Activated naive CD8-positive, alpha-beta T cell treated with anti-CD3 and anti-CD28 coated beads, Interleukin-2, amount 50 U/mL, for 24 hours (primary cell): ENCODE measurements at places on chromosomes 6 and 20.
A peak's percentile ranks its signal among the peaks of the same experiment; 100 is the strongest.

GRCh38 chr6:108518714-108519576 is 41.8 kb upstream of the FOXO3 start:
- no peak overlapping the region for H3K4me3 ChIP-seq
- H3K4me1 ChIP-seq, result no peaks in the 10 kb centered on the region
- DNase-seq, result no peak

DNA sequence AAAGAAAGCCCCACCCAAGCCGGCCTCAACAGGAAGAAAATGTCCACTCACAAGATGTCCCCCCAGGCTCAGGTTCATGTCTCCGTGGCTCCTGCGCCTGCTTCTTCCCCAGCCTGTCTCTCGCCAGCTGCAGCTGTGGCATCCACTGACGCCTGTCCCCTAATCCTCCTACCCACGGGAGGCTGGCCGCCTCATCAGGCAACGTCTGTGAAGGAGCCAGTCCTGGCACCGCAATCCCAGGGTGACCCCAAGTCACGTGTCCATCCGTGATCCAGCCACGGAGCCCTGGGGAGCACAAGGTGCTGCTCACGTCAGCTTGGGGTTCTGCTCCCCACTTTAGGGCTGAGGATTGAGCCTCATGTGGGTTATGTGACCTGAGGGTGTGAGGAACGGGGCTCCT is 640.3 kb downstream of the CDH26 start:
- DNase-seq, result no peak
- H3K4me3 ChIP-seq, result no peak overlapping the region
- H3K27me3 ChIP-seq, result no peaks in the 10 kb centered on the region
- no peaks in the 10 kb centered on the region for H3K36me3 ChIP-seq

DNA sequence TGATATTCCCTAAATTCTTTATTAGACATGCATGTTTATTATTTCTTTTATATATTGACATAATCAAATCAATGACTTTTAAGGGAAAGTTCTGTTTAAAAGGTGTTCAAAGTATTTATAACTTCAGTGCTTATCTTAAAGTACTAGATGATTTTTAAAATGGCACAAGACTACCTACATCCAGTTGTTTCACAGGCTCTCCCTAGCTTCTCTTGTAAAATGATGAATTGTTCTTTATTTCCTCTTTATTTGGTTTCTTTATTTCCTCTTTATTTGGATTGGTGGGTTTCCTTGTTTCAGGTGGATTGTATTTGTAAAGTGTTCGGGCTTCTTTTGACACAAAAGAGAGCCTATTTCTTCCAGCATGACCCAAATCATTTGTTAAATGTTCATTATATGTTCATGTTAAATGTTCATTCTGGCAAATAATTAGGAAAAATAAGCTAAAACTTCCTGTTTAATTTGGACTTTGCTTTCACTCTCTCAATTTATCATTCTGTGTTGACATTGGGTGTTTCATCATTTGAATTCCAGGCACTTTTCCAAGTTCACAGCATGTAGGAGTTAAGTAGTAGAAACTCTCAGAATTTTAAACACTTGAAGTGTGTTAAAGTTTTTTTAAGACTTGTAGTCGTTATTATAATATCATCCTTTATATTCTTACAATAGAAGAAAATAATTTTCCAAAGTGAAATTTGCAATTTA is 24.6 kb downstream of the MLIP start:
- H3K4me3 ChIP-seq, result no peak overlapping the region
- H3K27ac ChIP-seq, result no peak overlapping the region
- H3K4me1 ChIP-seq, result no peaks in the 10 kb centered on the region
- no peaks in the 10 kb centered on the region for H3K27me3 ChIP-seq

DNA sequence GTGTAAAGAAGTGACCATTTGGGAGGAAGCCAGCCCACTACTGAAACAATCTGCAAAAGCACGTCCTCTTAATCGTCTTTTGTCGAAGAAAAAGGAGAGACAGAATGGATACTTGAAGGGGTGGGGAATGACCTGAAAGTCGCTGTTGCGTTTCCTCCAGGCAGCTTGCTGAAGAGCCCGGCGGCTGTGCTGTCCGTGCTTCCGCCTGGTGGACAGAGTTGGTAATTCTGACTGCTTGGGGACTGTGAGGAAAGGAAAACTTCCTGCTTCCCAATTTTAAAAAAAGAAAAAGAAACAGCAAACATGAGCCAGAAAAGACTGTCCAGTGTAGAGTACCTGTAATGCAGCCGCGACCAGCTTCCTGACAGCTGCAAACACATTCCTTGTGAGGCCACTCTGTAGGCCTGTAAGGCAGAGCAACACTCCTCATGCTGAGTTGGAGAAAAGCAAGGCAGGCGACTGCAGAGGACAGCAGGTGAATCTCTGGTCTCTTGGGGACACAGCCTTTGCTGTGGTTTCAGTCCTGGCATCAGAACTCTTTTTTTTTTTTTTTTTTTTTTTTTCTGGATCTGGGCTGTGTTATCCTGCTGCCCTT is 251.1 kb upstream of the TBX18 start:
- no peaks in the 10 kb centered on the region for H3K36me3 ChIP-seq
- no peak overlapping the region for H3K4me3 ChIP-seq
- peak; percentile 4 for DNase-seq
- H3K4me1 ChIP-seq, result no peaks in the 10 kb centered on the region
- peaks cover 3% of the 10 kb centered on the region for H3K27me3 ChIP-seq

- no peak overlapping the region for H3K4me3 ChIP-seq
- peaks cover 20% of the 10 kb centered on the region for H3K4me1 ChIP-seq
- DNase-seq, result no peak
- H3K27ac ChIP-seq, result peak overlapping the region; percentile 15
- peaks cover 60% of the 10 kb centered on the region for H3K36me3 ChIP-seq
- H3K27me3 ChIP-seq, result no peaks in the 10 kb centered on the region
Observed at GRCh38 chr6:118485601-118486550, 62.2 kb upstream of the PLN start.

GRCh38 chr6:52788478-52788877 is 15.1 kb downstream of the GSTA1 start:
- H3K36me3 ChIP-seq, result no peaks in the 10 kb centered on the region
- no peak overlapping the region for H3K4me3 ChIP-seq
- no peaks in the 10 kb centered on the region for H3K4me1 ChIP-seq
- H3K27ac ChIP-seq, result no peak overlapping the region
